ENCODE measurements at places on chromosomes 6 and 20.

DNA sequence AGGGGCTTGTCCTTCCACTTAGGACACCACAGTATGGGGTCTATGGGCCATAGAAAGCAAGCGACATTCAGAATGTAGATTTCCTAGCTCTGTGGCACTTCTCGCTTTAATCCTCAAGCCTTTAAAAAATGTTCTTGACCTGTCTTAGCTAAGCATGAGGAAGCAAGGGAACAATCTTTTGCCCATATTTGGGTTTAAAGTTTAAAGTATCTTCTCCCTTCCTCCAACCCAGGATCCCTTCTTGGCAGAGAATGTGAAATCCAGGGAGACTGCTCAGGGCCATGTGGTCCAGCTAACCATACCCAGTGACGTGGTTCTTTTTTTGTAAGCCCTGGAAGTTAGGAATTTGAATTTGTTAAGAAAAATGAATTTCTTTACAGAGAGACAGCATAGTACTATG lies 289.9 kb downstream of the BTBD9 start:
- no peaks in the 10 kb centered on the region for H3K27me3 ChIP-seq
- no peak overlapping the region for H3K27ac ChIP-seq
- no peaks in the 10 kb centered on the region for H3K36me3 ChIP-seq
- H3K4me3 ChIP-seq, result no peak overlapping the region
- DNase-seq, result no peak

- H3K4me3 ChIP-seq, result no peak overlapping the region
- H3K27me3 ChIP-seq, result no peaks in the 10 kb centered on the region
- peaks cover 27% of the 10 kb centered on the region for H3K4me1 ChIP-seq
These were observed 34.2 kb downstream of the PKIG start for GRCh38 chr20:44616604-44616964.

- DNase-seq, result no peak
- peak overlapping the region; percentile 84 for H3K4me3 ChIP-seq
- peak overlapping the region; percentile 76 for H3K27ac ChIP-seq
- H3K36me3 ChIP-seq, result no peaks in the 10 kb centered on the region
These were observed 753 bp upstream of the PERP start for GRCh38 chr6:138107752-138108592.

DNA sequence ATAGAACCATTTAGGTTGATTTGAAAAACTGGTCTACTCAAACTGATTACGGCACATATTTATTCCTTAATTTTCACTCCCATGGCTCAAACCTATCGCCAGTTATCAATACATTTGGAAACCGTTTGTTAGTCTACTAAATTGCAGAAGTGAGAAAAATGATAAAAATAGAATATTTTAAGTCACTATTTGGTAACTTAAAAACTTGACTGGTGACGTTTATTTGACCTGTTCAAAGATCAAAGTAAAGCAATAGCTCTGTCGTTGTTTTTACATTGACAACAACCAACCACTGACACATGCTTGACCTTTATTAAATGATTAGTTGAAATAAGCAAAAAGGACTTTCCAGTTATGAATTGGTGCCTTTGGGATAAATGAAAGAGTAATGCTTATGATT lies 402.9 kb upstream of the MAP3K7 start:
- no peak for DNase-seq
- H3K4me3 ChIP-seq, result no peak overlapping the region
- no peaks in the 10 kb centered on the region for H3K36me3 ChIP-seq
- H3K27me3 ChIP-seq, result no peaks in the 10 kb centered on the region
- no peak overlapping the region for H3K27ac ChIP-seq

DNA sequence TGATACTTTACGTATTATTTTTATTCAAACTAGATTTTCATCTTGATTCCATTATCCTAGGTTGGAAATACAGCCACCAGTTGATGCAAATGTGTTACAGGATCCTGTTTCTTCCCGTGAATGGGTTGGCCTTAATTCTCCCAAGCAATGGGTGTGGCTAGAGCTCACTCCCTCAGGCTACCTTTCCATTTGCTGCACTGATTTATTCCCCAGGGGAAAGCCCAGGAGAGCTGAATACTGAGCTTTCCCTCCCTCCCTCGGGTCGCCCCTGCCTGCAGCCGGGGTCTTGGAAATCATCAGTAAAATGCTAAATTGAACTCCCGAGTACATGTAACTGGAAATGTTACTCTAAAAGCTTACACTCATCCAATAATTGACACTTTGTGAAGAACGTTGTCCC lies 9.9 kb downstream of the SMOC2 start:
- DNase-seq, result no peak
- no peaks in the 10 kb centered on the region for H3K4me1 ChIP-seq
- H3K27ac ChIP-seq, result no peak overlapping the region
- no peak overlapping the region for H3K4me3 ChIP-seq
- H3K27me3 ChIP-seq, result peaks cover 10% of the 10 kb centered on the region
- no peaks in the 10 kb centered on the region for H3K36me3 ChIP-seq

- peaks cover 45% of the 10 kb centered on the region for H3K4me1 ChIP-seq
- H3K36me3 ChIP-seq, result peaks cover 4% of the 10 kb centered on the region
- no peak overlapping the region for H3K27ac ChIP-seq
- no peak overlapping the region for H3K4me3 ChIP-seq
- DNase-seq, result no peak
These were observed 95.6 kb downstream of the SCML4 start for GRCh38 chr6:107728564-107728897.

DNA sequence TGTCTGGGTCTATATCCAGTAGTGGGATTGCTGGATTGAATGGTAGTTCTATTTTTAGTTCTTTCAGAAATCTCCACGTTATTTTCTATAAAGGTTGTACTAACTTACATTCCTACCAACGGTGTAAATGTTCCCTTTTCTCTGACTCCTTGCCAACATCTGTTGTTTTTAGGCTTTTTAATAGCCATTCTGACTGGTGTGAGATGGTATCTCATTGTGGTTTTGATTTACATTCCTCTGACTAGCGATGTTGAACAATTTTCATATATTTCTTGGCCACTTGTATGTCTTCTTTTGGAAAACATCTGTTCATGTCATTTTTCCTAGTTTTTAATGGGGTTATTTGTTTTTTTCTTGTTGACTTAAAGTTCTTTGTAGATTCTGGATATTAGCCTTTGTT lies 99.3 kb downstream of the BMP2 start:
- no peak overlapping the region for H3K27ac ChIP-seq
- DNase-seq, result no peak
- no peaks in the 10 kb centered on the region for H3K36me3 ChIP-seq
- no peaks in the 10 kb centered on the region for H3K27me3 ChIP-seq

GRCh38 chr20:11492846-11493245 lies 424.8 kb upstream of the BTBD3 start:
- H3K27me3 ChIP-seq, result no peaks in the 10 kb centered on the region
- H3K4me3 ChIP-seq, result no peak overlapping the region
- no peak for DNase-seq
- H3K27ac ChIP-seq, result no peak overlapping the region
- H3K36me3 ChIP-seq, result no peaks in the 10 kb centered on the region

DNA sequence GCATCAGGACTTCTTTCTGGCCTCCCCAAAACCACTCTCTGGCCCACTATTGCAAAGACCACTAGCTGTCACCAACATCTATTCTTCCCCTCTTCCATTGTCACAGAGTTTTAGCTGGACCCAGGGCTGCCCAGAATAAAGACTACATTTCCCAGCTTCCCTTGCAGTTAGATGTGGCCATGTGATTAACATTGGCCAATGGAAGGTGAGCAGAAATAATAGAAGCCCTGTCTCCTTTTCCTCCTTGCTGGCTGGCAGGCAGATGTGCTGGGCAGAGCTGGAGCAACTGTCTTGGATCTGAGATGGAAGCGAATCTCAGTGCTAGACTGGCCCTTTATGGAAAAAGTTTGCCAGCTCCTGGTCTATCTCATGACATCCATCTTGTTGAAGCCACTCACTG lies 97.0 kb downstream of the KCNB1 start:
- no peak overlapping the region for H3K4me3 ChIP-seq
- H3K27ac ChIP-seq, result no peak overlapping the region
- DNase-seq, result no peak

DNA sequence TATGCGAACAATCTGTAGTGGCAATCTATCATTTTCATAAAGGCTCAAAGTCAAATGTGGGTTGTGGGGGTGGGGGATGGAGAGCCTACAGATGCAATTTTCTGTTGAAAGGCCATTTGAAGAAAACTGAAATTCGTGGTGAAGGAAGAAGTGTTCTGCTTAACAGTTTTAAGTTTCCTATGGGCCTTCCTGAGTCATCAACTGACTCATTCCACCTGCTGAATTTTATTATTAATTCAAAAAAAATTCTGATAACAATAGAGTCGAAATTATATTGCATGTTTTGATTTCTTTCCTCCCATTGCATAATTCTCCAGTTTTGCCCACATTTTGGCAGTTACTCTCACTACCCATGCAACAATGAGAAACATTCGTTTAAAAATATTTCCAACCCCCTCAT lies 622.3 kb upstream of the ARID1B start:
- H3K4me3 ChIP-seq, result no peak overlapping the region
- no peaks in the 10 kb centered on the region for H3K36me3 ChIP-seq
- H3K27me3 ChIP-seq, result no peaks in the 10 kb centered on the region
- H3K4me1 ChIP-seq, result peaks cover 9% of the 10 kb centered on the region
- no peak overlapping the region for H3K27ac ChIP-seq

GRCh38 chr20:3128275-3128984 lies 31.2 kb downstream of the FASTKD5 start:
- H3K4me1 ChIP-seq, result peaks cover 2% of the 10 kb centered on the region
- H3K36me3 ChIP-seq, result peaks cover 17% of the 10 kb centered on the region
- DNase-seq, result no peak
- no peak overlapping the region for H3K4me3 ChIP-seq
- no peaks in the 10 kb centered on the region for H3K27me3 ChIP-seq

DNA sequence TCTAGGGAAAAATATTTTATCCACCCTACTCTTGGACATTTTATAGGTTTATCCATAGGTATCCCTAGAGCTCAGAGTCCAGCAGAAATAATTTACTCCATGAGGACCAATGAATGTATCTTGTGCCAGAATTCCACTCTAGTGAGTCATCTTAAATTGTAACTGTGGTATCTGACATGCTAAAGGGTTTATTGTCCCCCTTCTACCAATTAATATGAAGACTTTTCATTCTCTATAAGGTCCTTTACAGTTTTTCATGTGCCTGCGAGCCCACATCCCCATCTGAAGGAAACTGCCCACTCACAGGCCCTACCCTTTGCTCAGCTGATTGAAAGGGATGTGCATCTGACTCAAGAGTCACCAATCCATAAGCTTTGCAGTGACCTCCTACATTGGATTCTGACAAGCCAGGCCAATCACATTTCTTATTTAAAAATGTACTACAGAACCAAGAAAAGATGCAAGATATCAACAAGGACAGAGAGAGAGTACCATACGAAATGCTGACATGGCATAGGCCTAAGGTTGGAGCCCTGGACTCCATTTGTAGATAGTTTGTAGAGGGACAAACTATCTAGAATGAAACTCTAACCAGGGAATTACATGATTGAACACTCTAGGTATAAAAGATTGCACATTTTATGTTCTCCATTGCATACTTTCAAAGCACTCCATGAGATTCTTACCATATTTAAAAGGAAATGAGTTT lies 93.4 kb upstream of the DEFB112 start:
- H3K27me3 ChIP-seq, result no peaks in the 10 kb centered on the region
- DNase-seq, result no peak
- H3K27ac ChIP-seq, result no peak overlapping the region
- no peaks in the 10 kb centered on the region for H3K36me3 ChIP-seq
- H3K4me3 ChIP-seq, result no peak overlapping the region

DNA sequence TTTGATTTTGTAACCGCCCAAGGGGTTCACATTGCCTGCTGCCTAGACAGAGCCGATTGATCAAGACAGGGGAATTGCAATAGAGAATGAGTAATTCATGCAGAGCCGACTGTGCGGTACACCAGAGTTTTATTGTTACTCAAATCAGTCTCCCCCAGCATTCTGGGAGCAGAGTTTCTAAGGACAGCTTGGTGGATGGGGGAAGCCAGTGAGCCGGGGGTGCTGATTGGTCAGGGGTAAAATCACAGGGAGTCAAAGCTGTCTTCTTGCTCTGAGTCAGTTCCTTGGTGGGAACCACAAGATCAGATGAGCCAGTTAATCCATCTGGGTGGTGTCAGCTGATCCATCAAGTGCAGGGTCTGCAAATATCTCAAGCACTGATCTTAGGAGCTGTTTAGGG lies 60.0 kb upstream of the EZR start:
- DNase-seq, result peak; percentile 71
- H3K4me3 ChIP-seq, result no peak overlapping the region
- peaks cover 11% of the 10 kb centered on the region for H3K36me3 ChIP-seq
- no peaks in the 10 kb centered on the region for H3K27me3 ChIP-seq
- no peak overlapping the region for H3K27ac ChIP-seq
- H3K4me1 ChIP-seq, result peaks cover 6% of the 10 kb centered on the region

- H3K4me3 ChIP-seq, result no peak overlapping the region
- peaks cover 14% of the 10 kb centered on the region for H3K27me3 ChIP-seq
- H3K36me3 ChIP-seq, result no peaks in the 10 kb centered on the region
- no peak overlapping the region for H3K27ac ChIP-seq
These were observed 15.1 kb upstream of the AFDN start for GRCh38 chr6:167811442-167812087.

DNA sequence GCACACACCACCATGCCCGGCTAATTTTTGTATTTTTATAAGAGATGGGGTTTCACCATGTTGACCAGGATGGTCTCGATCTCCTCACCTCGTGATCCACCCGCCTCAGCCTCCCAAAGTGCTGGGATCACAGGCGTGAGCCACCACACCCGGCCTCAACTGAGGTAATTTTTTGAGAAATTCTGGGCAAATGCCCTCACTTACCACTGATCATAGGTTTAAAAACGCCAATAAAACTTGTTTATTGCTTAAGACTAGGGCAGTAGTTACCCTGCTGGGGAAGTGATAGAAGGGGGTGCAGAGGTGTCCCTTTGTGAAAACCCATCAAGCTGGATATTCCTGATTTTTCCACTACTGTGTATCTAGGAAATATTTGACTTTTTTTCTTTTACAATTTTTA lies 196.3 kb downstream of the BCAS1 start:
- H3K36me3 ChIP-seq, result no peaks in the 10 kb centered on the region
- no peak overlapping the region for H3K27ac ChIP-seq
- H3K4me1 ChIP-seq, result peaks cover 39% of the 10 kb centered on the region
- DNase-seq, result no peak
- no peak overlapping the region for H3K4me3 ChIP-seq
- H3K27me3 ChIP-seq, result no peaks in the 10 kb centered on the region

GRCh38 chr6:168277274-168277669 lies 42.3 kb downstream of the DACT2 start:
- no peak overlapping the region for H3K27ac ChIP-seq
- no peak for DNase-seq
- H3K4me1 ChIP-seq, result no peaks in the 10 kb centered on the region
- no peaks in the 10 kb centered on the region for H3K36me3 ChIP-seq

GRCh38 chr6:31203345-31203979 lies 33.0 kb upstream of the POU5F1 start:
- H3K36me3 ChIP-seq, result peaks cover 39% of the 10 kb centered on the region
- peak; percentile 78 for DNase-seq
- peak overlapping the region; percentile 96 for H3K27ac ChIP-seq
- H3K27me3 ChIP-seq, result no peaks in the 10 kb centered on the region

- H3K4me1 ChIP-seq, result no peaks in the 10 kb centered on the region
- H3K27ac ChIP-seq, result no peak overlapping the region
- no peaks in the 10 kb centered on the region for H3K27me3 ChIP-seq
- no peak for DNase-seq
- H3K36me3 ChIP-seq, result no peaks in the 10 kb centered on the region
These were observed 32.1 kb downstream of the MOCS1 start for GRCh38 chr6:39902136-39902535.

GRCh38 chr20:61701401-61701800 lies 364.3 kb downstream of the TAF4 start:
- no peaks in the 10 kb centered on the region for H3K27me3 ChIP-seq
- DNase-seq, result no peak
- H3K4me1 ChIP-seq, result no peaks in the 10 kb centered on the region

- no peak overlapping the region for H3K4me3 ChIP-seq
- no peaks in the 10 kb centered on the region for H3K27me3 ChIP-seq
- no peak for DNase-seq
These were observed 69.2 kb downstream of the PRDM1 start for GRCh38 chr6:106155219-106155830.
